Islet precursor cell (in vitro differentiated cells): ENCODE measurements at places on chromosomes 5 and 9.

DNA sequence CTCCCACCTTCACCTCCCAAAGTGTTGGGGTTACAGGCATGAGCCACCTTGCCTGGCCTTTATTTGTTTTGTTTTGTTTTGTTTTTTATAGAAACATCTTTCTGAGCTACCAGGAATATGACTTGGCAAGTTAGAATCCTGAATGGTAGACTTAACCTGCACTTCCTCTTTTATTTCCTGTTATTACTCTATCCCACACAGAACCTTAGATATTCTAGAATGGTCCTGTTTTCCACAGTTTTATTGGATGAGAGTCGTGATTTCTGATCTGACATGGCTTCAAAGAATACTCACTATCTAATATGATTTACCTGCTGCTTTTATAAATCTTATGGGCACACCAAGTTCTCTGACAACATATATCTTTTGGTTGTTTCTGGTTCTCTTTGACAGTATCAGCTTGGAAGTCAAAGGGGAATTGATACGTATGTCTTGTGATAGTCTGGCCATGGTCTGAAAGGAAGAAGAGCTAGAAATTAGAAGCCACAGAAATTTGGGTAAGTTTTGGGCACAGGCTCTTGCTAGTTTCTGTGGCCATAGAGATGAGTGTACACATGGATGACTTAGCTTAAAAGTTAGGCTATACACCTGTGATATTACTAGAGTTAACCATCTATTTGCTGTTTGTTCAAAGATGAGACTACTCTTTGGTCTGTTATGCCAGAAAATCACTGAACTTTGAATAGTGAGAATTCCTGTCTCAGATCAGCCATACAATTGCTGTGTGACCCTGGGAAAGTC is 4.7 kb upstream of the PANK3 start:
- DNase-seq: no peak

GRCh38 chr5:125180231-125180829 is 433.9 kb upstream of the ZNF608 start:
- DNase-seq: no peak

GRCh38 chr5:169590602-169591001 is 7.0 kb downstream of the SPDL1 start:
- no peak for DNase-seq

DNA sequence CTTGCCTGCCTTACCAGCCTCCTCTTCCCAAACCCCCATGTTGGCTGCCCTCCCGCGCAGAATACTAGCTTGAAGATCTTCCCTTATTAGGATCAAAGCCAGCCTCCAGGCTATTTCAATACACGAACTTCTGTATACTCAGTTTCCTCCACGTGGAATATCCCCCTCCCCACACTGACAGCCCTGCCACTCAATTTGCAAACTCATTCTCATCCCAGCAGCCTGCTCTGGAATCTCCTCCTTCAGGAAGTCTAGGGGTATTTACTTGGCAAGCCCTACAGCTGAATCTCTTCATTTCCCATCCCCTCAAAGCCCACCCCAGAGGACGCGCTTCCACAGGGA is 157.0 kb upstream of the SMIM23 start:
- peak; percentile 54 for DNase-seq

GRCh38 chr5:35904443-35905132 is 33.8 kb downstream of the CAPSL start:
- no peak for DNase-seq
